ENCODE measurements at places on chromosomes 5 and 9.

- peak; percentile 74 for DNase-seq
These were observed 8.7 kb downstream of the STK10 start for GRCh38 chr5:172178991-172179989.

DNA sequence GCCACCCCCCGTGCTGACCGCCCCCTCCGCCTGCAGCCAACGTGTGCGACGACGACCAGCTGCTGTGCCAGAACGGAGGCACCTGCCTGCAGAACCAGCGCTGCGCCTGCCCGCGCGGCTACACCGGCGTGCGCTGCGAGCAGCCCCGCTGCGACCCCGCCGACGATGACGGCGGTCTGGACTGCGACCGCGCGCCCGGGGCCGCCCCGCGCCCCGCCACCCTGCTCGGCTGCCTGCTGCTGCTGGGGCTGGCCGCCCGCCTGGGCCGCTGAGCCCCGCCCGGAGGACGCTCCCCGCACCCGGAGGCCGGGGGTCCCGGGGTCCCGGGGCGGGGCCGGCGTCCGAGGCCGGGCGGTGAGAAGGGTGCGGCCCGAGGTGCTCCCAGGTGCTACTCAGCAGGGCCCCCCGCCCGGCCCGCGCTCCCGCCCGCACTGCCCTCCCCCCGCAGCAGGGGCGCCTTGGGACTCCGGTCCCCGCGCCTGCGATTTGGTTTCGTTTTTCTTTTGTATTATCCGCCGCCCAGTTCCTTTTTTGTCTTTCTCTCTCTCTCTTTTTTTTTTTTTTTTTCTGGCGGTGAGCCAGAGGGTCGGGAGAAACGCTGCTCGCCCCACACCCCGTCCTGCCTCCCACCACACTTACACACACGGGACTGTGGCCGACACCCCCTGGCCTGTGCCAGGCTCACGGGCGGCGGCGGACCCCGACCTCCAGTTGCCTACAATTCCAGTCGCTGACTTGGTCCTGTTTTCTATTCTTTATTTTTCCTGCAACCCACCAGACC is 80.2 kb downstream of the NTNG2 start:
- DNase-seq = no peak

DNA sequence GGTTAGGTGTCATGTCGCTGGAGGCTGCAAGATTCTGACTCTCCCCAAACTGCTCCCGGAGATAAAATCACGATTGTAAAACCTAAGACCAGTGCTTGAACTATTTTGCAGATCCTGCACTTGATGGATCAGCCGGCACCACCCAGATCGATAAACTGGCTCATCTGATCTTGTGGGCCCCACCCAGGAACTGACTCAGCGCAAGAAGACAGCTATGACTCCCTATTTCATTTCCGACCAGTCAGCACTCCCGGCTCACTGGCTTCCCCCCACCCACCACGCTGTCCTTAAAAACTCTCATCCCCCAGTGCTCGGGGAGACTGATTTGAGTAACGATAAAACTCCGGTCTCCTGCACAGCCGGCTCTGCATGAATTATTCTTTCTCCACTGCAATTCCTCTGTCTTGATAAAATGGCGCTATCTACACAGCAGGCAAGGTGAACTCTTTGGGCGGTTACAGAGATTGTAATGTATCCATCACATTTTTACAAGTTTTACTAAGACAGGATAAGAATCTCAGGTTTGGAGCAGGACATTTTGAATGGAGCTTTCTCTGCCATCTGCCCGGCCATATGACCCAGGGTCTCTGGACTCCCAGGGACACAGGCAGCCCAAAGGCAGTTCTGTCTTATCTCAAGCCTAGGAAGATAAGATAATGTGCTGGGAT is 10.6 kb upstream of the PPP1R26 start:
- no peak for DNase-seq

DNA sequence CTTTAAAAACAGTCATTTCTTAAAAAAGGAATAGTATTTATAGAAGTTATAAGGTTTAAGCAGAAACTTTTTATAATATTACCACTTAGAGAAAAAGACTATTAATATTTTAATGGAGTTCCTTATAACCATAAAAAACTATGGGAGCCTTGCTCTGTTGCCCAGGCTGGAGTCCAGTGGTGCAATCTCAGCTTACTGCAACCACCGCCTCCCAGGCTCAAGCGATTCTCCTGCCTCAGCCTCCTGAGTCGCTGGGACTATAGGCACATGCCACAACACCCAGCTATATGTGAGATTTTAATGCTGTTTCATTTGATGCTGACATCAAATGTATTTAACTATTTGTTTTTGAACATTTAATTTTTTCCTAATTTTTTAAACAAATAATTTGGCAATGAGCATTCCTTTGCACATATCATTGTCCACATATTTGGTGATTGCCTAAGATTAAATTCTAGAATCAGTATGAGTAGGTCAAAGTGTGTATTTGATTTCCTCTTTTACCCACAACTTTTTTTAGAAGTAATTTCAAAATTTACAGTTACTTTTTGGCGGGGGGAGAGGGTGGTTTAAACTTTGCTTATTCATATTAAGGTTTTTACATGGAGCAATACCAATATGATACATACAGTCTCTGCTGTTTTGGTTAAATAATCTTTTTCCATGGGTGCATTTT is 235.5 kb downstream of the ARHGEF28 start:
- no peak for DNase-seq

- DNase-seq = no peak
These were observed 11.5 kb downstream of the PRR7 start for GRCh38 chr5:177457852-177458681.

- DNase-seq = peak; percentile 44
These were observed 11.7 kb downstream of the TSPAN17 start for GRCh38 chr5:176658817-176659511.

- peak; percentile 98 for DNase-seq
These were observed 102.7 kb downstream of the ADAMTS12 start for GRCh38 chr5:33788922-33789566.

DNA sequence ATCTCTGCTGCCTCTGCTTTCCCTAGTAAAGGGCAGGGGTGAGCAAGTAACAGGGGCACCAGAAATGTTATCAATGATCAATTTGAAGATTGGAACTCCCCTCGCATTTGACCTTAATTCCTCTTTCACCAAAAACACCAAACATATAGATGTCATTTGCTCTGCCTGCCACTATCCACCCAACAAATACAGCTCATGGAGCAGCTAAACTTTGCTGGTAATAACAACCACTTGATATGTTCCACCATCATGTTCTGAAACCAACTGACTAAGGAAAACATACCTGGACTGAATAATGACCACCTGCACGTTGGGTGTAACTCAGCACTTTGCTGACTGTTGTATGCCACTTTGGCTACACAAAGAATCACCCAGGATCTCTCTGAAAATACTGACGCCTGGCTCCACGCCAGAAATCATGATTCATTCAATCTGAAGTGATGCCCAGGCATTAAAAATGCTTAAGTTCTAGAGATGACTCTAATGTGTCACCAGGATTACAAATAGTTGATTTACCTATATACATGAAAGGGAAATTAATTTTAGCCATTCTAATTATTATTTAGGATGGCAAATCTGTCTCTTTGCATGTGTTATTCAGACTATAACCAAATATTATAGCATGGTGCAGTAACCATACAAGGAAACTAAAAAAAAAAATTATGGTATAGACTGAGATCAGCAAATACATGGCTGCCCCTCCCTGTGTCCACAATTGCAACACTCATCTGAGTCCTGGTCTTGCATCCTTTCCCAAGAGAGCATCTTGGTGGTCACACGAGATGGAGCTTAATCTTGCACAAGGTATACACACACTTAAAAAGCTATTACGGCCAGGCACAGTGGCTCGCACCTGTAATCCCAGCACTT is 43.1 kb upstream of the TTC39B start:
- peak; percentile 2 for DNase-seq

GRCh38 chr9:107242073-107243030 is 40.7 kb upstream of the RAD23B start:
- peak; percentile 33 for DNase-seq

GRCh38 chr5:71887680-71888079 is 168.6 kb downstream of the CARTPT start:
- peak; percentile 86 for DNase-seq

DNA sequence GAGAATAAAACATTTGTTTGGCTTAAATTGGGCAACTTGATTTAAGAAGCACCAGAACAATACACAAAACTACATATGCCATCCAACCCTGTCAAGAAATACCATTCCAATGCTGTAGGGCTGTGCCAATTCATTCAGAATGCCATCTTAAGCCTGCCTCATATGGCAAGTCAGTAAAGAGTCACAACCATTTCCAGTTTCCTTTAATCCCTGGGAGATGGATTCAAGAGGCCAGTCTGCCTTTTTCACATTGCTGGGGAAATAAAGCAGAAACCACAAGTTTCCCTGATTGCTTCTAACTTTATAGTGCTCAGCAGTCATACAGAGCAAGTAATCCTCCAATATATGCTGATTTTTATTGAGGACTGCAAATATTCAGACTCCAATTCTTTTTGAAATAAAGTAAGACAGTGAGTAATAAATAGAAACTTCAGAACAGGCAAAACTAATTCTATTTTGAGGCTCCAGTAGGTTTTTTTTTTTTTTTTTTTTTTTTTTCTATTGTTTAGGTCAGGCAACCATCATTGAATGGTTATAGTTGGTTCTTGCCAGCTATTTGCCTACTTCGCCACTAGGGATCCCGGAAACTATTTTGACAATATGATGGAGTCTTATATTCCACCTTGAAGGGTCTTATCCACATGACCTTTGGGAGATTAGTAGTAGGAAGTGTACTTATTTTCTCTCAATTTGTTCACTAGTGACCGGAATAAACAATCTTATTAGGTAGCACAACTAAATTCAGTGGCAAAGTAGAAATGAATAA is 400.9 kb upstream of the MEF2C start:
- DNase-seq = no peak

- no peak for DNase-seq
These were observed 72.2 kb downstream of the RGS3 start for GRCh38 chr9:113535756-113536155.

All from astrocyte of the spinal cord (primary cell).